ENCODE measurements at places on chromosomes 13 and 19.
A peak's percentile ranks its signal among the peaks of the same experiment; 100 is the strongest.

GRCh38 chr19:5953030-5953589 is 24.8 kb downstream of the RANBP3 start:
- DNase-seq: no peak

GRCh38 chr19:45423033-45423588 is 606 bp downstream of the ERCC1 start:
- DNase-seq: no peak

GRCh38 chr13:67133476-67133875 is 96.7 kb downstream of the PCDH9 start:
- DNase-seq: peak; percentile 18

- DNase-seq: peak; percentile 3
Measured at GRCh38 chr19:37635076-37636056, 19.9 kb downstream of the ZFP30 start.

DNA sequence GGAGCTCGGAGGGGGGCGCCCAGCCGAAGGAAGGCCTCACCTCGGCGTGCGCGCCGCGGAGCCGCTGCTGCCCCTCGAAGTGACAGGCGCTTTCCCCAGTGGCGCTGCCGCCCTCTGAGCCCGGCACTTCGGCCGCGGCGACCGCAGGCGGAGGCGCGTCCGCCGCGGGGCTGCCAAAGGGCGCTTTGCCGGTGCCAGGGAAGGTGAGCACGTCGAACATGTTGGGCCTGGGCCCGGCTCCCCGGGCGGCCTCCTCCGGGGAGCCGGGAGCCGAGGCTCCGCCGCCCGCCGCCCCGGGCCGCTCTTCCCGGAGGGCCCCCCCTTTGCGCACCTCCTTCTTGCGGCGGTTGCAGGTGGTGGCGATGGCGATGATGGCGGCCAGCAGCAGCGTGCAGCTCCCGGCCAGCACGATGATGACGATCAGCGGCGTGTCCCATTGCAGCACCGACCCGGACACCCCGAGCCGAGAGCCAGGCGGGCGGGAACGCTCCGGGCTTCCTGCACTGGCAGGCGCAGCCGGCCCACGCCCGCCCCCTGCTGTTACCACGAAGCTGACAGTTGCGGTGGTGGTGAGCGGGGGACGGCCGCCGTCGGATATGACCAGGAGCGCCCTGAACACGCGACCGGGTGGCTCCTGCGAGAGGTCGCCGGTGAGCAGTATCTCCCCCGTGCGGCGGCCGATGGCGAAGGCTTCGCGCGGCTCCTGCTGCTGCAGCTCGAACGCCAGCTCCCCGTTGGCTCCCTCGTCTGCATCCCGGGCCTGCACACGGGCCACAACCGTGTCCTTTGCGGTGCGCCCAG is 2.5 kb downstream of the PCDH8 start:
- DNase-seq: peak; percentile 4

- DNase-seq: no peak
Measured at GRCh38 chr13:45048890-45049407, 59.6 kb downstream of the GPALPP1 start.
